ENCODE measurements at places on chromosomes 16 and 17. TPM values are rescaled to one million over a fixed set of nuclear protein-coding genes. Genes with fewer than 3 reads are reported as not detected.

Gene ZP2
- not detected for total RNA-seq

DNA sequence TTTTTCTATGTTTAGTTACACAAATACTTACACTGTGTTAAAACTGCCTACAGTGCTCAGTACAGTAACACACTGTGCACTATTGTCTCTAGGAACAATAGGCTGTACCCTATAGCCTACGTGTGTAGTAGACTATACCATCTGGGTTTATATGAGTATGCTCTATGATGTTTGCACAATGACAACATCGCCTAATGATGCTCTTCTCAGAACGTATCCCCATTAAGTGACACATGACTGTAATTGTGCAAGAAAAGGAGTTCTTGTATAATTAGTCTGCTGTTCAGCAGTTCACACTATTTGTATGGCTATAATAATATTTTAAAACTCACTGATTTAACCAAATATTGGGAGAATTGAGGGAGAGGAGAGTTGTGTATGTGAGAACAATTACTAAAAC, 173.7 kb downstream of the TRIM37 start:
- DNase-seq: no peak

Gene MT1F
- 2.6 TPM for total RNA-seq

DNA sequence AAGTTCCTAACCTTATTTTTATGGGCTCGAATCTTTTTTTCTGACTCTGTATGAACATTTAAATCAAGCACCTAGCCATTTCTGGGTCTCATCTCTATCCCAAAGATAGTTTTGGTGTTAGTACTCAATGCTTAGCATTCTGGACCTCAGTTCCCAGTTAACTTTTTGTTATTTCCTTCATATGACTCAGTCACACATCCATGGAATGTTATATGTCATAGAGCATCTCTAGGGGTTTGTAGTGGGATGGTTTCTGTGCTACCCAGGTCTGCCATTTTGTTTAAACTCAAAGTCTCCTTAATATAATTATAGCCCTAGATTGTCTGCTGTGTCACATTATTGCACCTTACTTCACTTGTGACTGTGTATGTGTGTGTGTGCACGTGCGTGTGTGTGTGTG, 90.1 kb downstream of the EFCAB13 start:
- DNase-seq: no peak

DNA sequence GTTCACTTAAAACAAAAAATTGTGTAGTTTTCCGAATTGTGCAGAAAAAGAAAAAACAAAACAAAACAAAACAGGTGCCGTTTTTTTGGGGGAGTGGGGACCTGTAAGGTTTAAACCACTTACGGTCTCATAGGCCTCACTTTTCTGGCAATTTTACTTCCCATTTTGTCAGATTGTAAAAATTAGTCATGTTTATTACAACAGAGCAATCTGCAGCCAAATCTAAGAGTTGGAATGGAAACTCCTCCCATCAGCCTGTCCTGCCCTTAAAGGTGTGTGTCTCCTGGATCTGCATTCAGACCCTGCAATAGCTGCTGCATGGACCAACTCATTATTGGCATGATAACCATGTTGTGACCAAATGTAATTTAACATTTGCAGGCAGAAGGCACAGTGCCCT, 8.2 kb upstream of the SALL1 start:
- no peak for DNase-seq

DNA sequence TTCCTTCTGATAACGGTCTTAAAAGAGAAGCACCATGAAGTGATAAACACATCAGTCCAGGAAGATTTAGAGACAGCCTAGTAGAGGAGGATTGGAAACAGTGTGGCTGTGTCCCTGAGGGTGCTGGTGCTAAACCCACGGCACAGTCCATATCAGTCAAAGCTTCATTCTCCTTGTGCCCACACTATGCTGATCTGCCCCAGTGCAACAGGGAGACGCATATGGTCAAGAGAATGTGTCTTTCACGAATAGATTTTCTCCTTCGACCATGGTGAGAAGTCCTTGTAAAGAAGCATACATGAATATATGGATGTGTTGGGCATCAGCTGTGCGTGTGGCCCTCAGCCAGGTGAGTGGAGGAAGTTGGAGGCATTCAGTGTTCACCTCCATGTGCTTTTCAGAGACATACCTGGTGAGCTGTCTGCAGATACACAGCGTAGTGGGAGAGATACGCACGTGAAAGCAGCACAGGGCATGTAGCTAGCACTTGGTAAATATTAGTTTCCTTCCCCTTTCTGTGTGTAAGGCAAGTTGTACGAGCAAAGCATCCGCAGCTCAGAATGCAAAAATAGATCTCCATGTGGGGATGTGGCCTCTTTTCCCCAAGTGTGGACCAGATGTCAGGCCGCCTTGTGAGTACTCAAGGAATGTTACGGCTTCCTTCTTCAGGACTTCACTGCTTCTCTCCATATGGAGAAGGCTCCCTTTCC, 29.4 kb downstream of the HLF start:
- DNase-seq: no peak

Gene TPPP3
- 2.7 TPM for total RNA-seq

Gene TBC1D3I
- 0.60 TPM for total RNA-seq

GRCh38 chr17:61809816-61810392, 53.4 kb downstream of the BRIP1 start:
- no peak for DNase-seq

GRCh38 chr17:73824321-73824720, 180.1 kb upstream of the SDK2 start:
- DNase-seq: no peak

Gene TRAF4
- total RNA-seq: 76.3 TPM

Gene SOCS3
- 14.4 TPM for total RNA-seq

DNA sequence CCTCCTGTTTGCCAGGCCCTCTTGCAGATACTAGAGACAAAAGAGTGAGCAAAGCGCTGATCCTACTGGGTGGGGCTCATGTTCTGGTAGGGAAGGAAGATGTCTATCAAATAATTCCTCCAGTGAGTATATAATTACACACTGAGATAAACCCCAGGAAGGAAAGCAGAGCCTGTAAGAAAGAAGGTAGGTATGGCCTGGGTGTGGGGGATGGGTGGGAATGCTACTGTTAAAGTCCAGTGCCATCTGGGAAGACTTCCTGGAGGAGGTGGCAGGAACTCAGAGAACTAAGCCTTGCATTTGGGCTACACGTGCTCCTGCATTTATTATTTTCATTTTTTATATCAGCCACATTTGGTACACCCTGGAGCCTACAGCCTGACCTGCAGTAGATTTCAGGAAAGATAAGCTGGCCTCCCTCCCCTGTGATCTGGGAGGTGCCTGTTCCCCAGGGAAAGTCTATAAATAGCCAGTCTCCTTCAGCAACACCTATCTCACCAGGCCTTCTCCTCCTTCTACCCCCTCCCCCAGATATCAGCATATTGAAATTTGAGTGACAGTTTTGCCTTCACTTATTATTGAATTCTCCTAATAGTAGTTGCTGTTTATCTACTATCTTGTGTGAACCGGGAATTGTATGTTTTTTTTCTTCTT, 11.5 kb downstream of the ATP2C2 start:
- no peak for DNase-seq

DNA sequence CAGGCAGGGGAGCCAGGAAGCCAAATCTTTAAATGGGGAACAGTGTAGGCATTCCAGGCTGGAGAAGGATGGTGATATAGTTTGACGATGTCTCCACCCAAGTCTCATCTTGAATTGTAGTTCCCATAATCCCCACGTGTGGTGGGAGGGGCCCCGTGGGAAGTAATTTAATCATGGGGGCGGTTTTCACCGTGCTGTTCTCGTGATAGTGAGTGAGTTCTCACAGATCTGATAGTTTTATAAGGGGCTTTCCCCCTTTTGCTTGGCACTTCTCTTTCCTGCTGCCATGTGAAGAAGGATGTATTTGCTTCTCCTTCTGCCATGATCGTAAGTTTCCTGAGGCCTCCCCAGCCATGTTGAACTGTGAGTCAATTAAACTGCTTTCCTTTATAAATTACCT, 28.8 kb downstream of the GINS3 start:
- no peak for DNase-seq

Gene OR1E1
- total RNA-seq: not detected

Gene VTN
- 0.31 TPM for total RNA-seq

Gene SNX20
- total RNA-seq: not detected

Gene B4GALNT2
- total RNA-seq: not detected

DNA sequence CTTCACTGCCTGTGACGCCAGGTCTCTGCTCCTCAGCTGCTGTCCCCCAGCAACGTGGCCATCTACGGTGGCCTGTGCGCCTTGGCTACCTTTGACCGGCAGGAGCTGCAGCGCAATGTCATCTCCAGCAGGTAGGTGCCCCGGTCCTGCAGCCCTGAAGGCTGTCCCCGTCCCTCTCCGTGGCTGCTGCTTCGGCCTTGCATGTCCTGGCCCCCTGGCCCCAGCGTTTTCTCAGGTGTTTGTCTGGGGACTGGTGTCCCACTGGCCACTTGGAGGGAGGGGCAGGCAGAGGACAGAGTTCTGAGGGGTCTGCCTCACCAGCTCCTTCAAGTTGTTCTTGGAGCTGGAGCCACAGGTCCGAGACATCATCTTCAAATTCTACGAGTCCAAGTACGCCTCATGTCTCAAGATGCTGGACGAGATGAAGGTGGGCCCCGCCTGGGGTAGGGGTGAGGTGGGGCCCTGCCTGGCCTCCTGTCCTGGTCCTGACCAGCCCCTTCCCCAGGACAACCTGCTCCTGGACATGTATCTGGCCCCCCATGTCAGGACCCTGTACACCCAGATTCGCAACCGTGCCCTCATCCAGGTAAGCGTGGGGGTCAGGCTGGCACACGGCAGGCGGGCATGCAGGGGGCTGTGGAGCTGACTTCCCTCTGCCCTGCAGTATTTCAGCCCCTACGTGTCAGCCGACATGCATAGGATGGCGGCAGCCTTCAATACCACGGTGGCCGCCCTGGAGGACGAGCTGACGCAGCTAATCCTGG, 4.4 kb downstream of the GPS1 start:
- peak; percentile 92 for DNase-seq

DNA sequence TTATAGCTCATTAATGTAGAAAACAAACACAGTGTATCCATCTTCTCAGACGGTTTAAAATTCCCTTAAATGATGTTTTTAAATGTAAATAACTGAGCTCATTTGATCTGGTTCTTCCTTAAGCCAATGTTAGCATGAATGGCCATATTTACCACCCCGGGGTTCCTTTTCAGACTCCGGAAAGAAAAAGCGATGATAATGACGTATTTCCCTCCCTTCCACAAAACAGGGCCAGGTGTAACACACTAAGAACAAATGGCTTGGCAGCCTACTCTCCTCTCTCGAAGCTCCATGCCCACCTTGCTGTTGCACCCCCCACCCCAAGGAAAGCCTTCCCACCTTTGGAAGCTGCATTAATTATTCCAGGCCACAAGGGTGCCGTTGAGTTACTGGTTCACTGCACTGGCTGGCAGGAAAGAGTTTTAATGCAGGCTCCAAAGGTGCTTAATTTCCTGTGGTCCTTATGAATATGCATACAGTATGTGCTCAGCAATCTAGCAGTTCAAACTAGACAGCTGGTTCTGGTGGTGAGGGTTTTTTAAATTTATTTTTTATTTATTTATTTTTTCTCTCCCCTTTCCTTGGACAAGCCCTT, 378.9 kb downstream of the WWOX start:
- no peak for DNase-seq

DNA sequence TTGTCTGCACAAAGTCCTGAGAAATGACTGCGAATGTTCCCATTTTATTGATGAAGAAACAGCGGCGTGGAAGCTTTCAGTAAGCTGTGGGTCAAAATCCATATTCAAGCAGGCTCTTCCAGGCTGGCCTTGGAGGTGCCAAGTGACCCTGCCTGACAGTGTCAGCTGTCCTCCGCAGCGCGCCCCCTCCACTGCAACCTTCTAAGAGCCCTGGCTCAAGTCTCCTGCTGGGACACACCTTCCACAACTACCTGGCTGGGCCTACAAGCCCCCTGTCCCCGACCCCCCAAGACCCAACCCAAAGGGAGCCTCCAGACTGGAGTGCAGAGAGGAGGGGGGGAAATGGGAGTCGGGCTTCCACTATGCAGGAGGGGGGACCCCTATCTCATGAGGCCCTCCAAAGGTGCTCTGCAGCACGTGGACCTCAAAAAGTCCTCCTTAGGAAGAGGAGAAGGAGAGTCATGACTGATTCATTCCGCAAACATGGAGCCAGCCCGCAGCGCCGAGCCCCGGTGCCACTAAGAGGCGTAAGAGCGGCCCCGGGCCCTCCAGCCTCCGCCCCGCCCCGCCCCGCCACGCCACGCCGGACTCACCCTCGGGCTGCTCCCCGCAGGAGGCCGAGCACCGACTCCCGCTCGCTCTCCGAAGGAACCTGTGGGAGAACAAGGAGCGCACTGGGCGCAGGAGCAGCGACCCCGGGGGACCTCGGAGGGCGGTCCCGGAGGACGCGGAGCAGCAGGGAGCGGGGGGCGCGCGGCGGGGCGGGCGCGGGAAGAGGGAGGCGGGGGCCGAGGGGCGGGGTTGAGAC, 574 bp downstream of the MPP3 start:
- DNase-seq: no peak

Gene FBRS
- 54.5 TPM for total RNA-seq

DNA sequence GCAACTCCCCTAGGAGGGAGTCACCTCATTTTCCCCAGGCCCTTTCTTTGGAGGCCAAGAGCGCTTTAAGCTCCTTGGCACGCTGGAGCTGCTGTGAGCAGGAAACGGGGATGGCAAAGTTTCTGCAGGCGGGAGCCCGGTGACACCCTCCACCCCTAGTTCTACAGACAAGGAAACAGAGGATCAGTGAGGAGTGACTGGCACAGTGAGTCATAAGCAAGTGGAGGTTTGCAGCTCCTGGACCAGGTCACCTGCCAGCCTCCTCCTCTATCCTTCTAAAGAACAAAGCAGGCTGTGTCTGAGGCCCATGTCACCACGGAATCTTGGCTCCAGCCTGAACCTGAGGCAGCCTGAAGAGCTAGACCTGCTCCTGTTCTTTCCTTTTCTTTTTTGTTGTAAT, 141.9 kb downstream of the TMEM132E start:
- peak; percentile 43 for DNase-seq

DNA sequence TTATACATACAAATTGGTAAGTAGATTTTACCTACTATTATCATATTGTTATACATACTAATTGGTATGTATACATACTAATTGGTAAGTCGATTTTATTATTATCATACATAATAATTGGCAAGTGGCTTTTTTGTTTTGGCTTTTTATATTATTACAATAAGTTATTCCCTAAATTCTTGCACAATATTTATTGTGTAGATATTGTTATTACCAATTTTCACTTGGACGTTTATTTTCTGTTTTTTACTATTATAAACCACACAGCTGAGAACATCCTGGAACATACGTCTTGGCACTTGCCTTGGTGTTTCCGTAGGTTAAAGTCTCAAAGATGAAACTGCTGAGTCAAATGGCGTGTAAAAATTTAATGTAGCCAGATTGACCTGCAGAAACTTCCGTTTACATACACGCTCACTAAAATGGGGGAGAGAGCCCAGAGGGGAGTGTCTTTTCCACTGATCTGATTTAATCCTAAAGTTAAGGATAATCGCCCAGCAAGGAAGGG, 18.9 kb downstream of the GNGT2 start:
- DNase-seq: no peak

- no peak for DNase-seq
Measured at GRCh38 chr17:80180192-80180591, 10.4 kb downstream of the CARD14 start.

DNA sequence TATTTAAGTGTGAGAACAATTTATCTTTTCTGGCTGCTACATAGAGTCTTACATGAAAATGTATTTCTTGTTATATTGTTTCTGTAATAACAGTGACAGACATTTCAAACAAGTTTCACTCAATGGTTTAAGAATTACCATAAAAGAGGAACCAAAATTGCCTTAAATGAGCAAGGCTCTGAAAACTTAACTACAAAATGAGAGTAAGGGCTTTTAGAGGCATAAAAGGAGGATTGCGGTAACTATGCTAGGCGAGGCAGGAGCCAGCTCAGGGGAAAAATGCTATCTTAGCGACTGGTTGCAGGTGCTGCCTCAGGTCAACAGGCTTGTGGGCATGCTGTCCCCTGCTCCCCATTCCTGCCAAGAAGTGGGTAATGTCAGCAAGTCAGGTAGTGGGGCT, 81.7 kb upstream of the MSI2 start:
- no peak for DNase-seq
